A549 treated with dexamethasone at 1 μM for 4 hours (cell line): ENCODE measurements at places on chromosomes 11 and 22. TPM values are rescaled to one million over a fixed set of nuclear protein-coding genes. Genes with fewer than 3 reads are reported as not detected.

The MAP6 gene
- total RNA-seq: 1.4 to 2.3 TPM (median 1.7 TPM) in 5 replicates

The OR51B5 gene
- 0.06 TPM in 1 of 5 replicates, not detected in the others for total RNA-seq

The C11orf21 gene
- total RNA-seq: not detected in 5 replicates

The CRYBB2 gene
- total RNA-seq: 0.13 TPM in 1 of 5 replicates, not detected in the others

The RAB39A gene
- 0.21 to 0.69 TPM (median 0.52 TPM) in 5 replicates for total RNA-seq

The IRAG1 gene
- total RNA-seq: 0.03 to 0.08 TPM (median 0.05 TPM) in 5 replicates

The AP1B1 gene
- total RNA-seq: 20.9 to 30.4 TPM (median 30.0 TPM) in 5 replicates

The SYT8 gene
- total RNA-seq: 0.26 to 0.73 TPM (median 0.42 TPM) in 5 replicates

The EIF3F gene
- total RNA-seq: 276 to 321 TPM (median 307 TPM) in 5 replicates

The NXPE4 gene
- total RNA-seq: not detected in 5 replicates

The MRGPRX4 gene
- not detected in 5 replicates for total RNA-seq
